ENCODE measurements at places on chromosomes 13 and 19. TPM values are rescaled to one million over a fixed set of nuclear protein-coding genes. Genes with fewer than 3 reads are reported as not detected.

The CYP4F2 gene
- not detected for total RNA-seq

The CFAP97D2 gene
- not detected for total RNA-seq

The ITGBL1 gene
- total RNA-seq: 48.5 TPM

The TMEM255B gene
- 26.9 TPM for total RNA-seq

The GJA3 gene
- under 0.01 TPM for total RNA-seq

The ERICH4 gene
- total RNA-seq: not detected

The HRC gene
- total RNA-seq: not detected

The YJEFN3 gene
- 0.18 TPM for total RNA-seq

The ZNF99 gene
- total RNA-seq: not detected

The CD177 gene
- total RNA-seq: 0.19 TPM

The KISS1R gene
- not detected for total RNA-seq

Measured in endothelial cell of coronary artery (primary cell).